Dermis microvascular lymphatic vessel endothelial cell (primary cell): ENCODE measurements at places on chromosomes 6 and 20. TPM values are rescaled to one million over a fixed set of nuclear protein-coding genes. Genes with fewer than 3 reads are reported as not detected.

DNA sequence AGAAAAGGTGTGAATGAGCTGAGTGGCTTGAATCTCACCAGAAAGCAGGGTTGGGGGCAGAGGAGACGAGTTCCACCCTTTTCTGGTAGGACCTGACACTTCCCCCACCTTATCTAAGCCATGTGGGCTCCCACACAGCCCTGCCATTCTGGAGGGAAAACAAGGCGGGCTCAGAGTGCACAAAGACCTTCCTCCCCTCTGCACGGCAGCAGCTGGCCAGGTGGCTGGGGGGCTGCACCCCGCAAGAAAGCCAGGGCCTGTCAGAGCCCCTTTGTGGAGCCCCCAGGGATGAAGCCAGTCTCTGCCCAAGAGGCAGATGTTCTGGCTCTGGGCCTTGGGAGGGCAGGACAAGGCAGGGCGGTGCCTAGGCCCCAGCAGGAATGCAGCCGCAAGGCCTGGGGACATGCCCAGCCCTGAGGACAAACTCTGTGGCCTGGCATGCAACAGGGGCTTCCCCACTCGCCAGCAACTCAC is 48.4 kb upstream of the DSN1 start:
- no peak for DNase-seq

- DNase-seq, result peak; percentile 47
These were observed at the start of gene MICA for GRCh38 chr6:31403283-31404060. Gene MICA, plus strand, starts transcription at chr6:31403595. Its CDS starts 38 bp downstream, at chr6:31403633.

- peak; percentile 89 for DNase-seq
These were observed 18.4 kb downstream of the SLC22A23 start for GRCh38 chr6:3438190-3439167.

- no peak for DNase-seq
These were observed 30.9 kb downstream of the SRC start for GRCh38 chr20:37376791-37377190.

The SRMS gene
- not detected in 2 replicates for total RNA-seq

DNA sequence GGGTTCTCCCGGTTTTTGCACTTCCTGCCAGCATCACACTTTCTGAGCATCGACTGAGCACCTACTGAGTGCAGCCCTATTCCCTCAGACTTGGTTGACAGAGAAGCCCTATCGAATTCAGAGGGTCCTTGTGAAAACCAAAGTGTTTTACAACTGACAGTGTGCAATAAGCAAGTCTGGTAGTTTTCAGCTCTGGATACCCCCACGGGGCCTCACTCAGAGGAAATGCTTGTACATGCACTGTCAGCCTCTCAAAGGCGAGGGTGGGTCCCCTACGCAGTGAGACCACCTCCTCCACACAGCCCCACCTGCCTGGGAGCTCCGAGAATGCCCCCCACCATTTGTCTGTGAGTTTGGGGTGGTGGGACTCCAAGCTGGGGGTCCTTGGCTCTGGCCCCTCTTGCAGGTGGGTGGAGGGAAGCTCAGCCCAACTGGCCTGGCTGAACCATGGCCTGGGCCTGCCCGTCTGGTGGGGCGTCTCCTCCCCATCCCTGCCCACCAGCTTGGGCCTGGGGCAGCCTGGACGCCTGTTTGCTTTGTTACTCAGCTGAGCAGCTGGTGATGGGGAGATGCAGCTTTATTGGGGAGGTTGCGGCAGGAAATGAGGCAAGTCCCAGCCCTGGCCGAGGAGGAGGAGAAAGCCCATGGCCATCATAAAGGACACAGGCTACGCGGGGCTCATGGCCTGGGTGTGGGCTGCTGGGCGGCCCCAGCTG is 1.7 kb downstream of the SPDEF start:
- no peak for DNase-seq

The TRIM15 gene
- not detected in 2 replicates for total RNA-seq

DNA sequence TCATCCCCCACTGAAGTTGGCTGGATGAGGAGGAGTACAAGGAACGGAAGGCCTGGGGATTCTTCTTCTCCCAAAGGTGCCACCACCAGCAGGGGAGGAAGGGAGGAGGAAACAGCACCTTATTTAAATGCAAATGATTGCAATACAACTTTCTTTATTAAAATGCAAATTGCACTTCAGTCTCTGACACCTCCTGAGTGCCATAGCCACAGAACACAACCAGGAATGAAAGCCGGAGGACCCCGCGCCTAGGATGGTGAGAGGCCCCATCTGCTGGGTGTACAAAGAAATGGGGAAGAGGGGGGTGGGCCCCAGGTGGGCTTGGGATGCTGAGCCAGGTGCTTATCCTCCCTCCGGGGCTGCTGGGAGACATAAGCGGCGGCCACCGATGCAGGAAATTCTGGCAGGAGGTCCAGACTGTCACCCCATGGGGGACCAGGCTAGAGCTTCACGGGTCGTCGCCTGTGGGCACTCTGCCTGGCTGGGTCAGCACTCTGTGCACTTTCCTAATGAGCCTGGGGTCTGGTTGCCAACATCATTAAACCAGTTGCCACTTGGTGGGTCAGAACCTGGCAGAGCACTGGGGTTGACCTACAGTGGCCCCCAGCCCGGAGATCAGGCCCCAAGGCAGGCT is 154.2 kb upstream of the MLN start:
- no peak for DNase-seq

DNA sequence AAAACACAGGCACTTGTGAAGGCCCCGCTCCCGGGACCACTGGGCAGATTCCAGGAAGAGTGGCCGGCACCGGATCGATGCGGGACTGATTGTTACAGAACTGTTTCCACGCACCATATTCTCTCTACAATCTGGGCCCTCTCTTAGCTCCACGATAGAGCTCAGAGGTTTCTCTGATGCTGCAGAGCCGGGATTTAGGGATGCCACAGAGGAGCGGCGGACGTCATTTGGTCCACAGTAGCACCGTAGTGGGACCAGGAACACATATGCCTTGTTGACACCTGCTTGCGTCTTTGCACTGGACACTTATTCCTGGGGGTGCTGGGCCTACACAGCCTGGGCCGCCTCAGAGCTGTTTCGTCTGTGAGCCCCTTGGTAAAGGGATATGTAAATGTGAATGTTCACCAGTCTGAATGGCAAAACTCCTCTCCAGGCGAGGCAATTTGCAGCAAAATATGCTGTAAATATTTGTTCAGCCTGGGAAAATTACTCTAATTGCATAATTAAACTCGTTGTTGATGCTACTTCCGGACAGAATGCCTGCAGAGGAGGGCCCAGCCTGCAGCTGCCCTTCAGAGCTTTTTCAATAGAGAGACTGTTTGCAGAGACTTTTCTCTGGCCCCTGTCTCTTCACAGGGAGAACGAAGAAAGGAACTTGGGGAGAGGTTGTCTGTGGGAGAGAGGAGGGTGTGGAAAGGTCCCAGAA is 9.4 kb downstream of the PCK1 start:
- DNase-seq, result no peak

DNA sequence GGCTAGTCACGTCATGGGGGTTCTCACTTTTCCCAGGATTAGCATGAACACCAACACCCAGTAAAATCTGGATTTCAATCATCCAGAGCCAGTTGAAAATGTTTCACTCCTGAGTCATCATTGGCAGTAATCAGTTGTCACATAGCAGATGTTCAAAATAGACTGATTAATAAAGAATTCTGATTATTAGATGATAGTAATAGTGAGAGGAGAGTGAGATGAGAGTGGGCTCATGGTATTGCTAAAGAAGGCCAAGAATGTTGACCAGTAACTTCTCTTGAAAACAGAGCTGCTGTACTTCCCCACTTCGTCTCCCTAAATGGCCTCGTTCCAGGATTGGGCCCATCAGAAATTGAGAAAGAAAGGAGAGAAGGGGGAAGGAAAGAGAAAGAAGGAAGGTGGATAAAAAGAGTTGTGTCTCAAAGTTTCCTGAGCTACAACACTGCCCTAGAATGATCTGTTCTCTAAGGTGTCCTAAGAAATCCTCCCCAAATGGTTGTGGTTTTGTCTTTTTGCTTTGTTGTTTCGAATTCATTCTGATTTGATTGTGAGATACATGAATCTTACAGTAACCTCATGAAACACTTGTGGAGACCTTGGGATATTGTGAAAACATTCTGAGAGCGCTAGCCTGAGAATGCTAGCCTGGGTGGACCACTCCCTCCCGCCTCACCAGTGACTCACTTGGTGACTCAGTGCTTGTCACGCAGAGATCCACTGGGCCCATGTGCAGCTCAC is 502.2 kb upstream of the JARID2 start:
- peak; percentile 81 for DNase-seq

DNA sequence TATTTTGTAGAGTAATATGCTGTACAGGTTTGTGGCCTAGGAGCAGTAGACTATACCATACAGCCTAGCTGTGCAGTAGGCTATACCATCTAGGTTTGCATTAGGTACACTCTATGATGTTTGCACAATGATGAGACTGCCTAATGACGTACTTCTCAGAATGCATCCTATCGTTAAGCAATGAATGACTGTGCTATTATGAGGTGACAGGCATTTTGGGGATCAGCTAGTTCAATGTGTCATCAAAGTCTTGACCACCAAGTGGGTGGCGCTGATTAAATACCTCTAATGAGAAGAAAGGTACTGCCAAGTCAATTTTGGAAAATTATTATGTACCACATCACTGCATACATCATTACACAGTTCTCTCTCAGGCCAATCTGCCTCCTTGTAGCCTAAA is 190.2 kb downstream of the BACH2 start:
- DNase-seq, result no peak

DNA sequence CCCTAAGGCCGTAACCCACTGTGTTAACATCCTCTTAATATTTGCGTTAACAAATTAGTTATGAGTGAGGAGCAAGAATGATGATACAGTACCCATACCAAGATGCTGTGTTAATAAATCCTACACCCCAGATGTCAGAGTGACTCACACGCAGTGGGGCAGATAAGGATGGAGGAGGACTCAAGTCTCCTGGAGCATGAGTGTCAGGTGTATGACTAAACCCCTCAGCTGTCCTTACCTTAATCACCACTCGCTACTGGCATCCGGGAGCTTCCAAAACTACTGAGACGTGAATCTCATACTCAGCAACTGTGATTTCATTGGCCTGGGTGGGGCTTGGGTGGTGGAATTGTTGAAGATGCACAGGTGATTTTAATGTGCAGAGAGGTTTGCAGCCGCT is 131.3 kb upstream of the MTHFD1L start:
- no peak for DNase-seq

The CRNKL1 gene
- total RNA-seq, result 18.7 and 20.4 TPM in 2 replicates

DNA sequence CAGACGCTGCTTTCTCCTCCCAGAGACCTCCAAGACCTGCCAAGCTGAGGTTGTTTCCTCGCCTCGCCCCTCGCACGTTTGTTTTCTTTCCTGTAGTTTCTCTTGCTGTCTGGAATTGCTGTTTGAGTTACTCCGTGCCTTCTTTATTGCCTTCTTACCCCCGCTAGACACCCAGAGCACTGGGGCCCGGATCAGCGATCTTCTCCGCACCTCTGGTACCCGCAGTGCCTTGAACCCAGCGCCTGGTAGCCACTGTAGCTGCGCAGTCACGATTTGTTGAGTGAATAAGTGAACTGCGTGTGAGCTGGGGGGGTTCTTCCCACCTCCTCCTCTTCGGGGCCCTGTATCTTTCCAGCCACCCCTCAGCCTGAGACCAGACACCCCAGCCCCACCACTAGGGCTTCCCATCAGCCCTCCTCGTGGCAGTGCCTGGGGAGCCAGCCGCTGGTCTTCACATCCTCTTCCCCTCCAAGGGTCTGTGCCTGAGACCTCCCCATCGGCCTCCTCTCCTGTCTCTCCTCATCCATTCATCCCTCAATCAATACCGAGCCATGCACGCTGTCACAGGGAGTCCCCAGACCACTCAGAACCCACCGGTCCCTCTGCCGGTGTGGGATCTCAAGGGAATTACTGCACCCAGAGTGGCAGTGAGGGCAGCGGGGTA is 849 bp upstream of the BMP7 start:
- no peak for DNase-seq

The PLN gene
- total RNA-seq, result not detected in 2 replicates

DNA sequence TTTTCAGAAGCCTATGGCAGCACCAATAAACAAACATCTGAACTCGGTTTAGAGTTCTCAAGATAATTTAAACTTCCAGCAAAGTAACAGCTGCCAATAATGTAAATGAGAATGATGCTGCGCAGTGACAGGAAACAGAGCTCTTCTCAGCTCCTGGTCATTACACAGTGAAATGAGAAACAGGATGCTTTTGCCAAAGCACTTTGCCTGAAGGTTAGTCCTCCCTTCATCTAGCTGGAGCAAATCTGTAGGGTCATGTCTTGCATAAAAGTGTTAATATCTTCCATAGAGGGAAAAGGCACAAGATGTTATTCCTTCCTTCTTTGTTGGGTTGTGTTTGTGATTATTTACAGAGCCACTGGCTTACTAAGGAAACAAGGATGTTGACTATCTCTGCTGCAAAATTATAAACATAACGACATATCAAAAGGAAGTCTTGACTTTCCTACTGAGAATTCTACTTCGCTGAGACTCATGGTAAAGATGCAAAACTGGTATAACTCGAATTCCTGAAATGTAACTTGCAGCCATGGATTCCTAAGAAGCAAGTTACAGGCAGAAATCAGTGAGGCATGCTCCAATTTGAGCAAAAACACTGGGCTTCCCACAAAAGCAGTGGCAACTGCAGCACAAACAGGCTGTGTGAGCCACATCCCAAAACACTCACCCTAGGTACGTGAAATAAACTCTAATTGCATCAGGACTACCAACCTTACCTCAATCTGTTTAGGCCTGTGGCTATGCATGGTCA is 102.5 kb upstream of the BEND6 start:
- DNase-seq, result no peak

The ENPP3 gene
- total RNA-seq, result 0.51 and 1.4 TPM in 2 replicates

DNA sequence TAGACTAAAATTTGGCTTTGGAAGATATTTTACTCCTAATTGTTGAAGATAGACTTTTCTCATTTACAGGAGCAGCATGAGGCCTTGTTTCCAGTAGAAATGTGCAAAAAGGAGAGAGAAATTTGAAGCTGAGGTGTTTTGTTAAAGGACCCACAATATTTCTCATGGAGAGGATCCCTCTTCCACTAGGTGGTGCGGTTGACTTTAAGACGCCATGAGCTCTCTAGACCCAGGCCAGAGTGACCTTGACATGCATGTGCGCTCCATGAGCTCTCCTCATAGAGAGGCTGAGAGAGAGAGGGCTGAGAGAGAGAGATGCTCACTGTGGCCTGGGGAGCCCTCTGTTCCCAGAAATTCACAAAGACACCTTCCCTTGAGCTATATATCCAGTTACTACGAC is 861.2 kb upstream of the EYS start:
- DNase-seq, result no peak

- no peak for DNase-seq
These were observed 69.3 kb upstream of the FRMD1 start for GRCh38 chr6:168148231-168148849.

The PRR18 gene
- total RNA-seq, result not detected in 2 replicates

- DNase-seq, result no peak
These were observed 232.5 kb downstream of the SOX4 start for GRCh38 chr6:21826023-21826422.

DNA sequence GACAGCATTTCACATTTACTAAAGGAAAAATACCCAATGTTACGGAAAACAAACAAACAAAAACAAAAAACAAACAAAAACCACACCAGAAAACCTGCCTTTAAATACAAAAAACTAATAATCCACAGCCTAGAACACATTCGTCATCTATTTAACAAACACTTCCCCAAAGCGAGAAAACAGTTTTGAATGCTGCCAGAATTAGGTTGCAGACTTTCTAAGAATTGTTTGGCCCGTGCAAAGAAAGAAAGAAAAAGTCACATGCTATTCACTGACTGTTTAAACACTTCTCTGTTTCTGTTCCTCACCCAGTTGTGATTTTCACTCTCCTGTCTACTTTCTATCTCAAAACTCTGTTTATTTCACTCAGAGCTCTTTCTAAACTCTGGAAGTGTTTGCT is 52.5 kb downstream of the BCAS1 start:
- no peak for DNase-seq

- DNase-seq, result no peak
These were observed 321.3 kb upstream of the JAG1 start for GRCh38 chr20:10994991-10995700.

The CLVS2 gene
- total RNA-seq, result not detected in 2 replicates

The LTB gene
- total RNA-seq, result 6.4 and 11.8 TPM in 2 replicates

The ZSWIM3 gene
- 6.2 and 9.7 TPM in 2 replicates for total RNA-seq
